Activated T-cell treated with anti-CD3 and anti-CD28 coated beads, Interleukin-2, amount 50 U/mL, for 72 hours (primary cell): ENCODE measurements at places on chromosomes 2 and 18.

DNA sequence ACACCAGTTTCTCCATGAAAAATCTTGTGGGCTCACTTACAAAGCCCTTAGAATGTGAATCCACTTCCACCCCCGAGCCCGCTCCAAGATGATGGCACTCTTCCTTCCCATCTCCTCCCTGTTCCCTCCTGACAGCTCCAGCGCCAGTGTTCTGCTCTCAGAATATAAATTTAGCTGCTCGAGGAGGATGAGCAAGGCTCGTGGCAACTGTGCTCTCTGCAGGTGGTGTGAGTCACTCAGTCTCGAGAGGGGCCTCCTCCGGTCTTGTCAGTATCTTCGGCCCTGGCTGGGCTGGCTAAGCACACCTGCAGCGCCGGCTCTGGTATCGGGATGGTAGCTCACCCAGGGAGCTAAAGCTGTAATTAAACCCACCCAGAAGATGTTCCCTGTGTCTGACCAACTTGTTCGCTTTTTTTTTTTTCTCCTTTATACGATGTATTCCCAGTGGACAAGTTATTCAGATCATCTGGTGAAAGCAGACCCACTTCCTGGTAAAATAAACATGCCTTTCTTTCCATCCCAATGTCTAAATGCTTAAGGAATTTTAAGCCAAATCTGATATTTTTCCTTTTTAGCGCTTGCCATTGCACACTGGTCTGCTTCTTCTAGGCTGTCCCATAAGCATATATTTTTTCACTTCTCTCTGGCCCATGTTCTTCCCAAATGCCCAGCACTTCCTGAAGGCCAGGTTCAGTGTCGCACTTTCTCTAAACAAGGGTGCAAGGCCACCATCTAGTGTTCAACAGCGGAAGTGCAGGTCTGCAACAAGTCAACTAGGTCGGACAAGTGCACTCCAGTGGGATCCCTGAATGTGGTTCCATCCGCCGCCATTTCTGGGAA, 31.4 kb upstream of the YPEL5 start:
- peak; percentile 72 for DNase-seq

GRCh38 chr18:37309059-37309458, 256.5 kb downstream of the CELF4 start:
- no peak for DNase-seq

DNA sequence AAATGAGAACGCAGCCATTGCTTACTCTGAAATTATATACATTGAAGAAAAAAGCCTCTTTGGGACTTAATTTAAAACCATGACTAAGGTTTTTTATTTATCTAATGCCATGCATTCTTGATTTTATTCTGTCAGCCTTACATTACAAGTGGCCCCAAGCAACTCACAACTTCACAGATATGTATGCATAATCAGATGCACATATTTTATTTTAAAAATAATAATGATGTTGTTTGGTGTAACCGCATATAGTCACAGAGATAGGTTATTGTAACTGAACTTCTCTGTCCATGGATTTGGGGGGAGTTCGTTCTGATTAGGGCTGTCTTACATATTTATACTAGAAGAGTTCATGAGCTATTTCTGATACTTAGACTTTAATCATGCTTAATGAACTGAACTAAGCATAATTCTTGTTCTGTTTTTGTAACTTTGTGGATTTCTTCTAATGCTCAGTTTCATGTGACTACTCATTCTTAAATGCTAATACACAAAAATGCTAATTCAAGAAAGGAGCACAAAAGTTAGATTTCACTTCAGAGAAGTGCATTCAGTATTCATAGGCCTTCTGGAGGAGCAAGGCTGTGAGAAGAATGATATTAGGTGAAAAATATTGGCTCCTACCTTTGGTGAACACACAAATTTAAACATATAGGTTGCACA, 26.2 kb downstream of the MEIS1 start:
- DNase-seq = no peak

DNA sequence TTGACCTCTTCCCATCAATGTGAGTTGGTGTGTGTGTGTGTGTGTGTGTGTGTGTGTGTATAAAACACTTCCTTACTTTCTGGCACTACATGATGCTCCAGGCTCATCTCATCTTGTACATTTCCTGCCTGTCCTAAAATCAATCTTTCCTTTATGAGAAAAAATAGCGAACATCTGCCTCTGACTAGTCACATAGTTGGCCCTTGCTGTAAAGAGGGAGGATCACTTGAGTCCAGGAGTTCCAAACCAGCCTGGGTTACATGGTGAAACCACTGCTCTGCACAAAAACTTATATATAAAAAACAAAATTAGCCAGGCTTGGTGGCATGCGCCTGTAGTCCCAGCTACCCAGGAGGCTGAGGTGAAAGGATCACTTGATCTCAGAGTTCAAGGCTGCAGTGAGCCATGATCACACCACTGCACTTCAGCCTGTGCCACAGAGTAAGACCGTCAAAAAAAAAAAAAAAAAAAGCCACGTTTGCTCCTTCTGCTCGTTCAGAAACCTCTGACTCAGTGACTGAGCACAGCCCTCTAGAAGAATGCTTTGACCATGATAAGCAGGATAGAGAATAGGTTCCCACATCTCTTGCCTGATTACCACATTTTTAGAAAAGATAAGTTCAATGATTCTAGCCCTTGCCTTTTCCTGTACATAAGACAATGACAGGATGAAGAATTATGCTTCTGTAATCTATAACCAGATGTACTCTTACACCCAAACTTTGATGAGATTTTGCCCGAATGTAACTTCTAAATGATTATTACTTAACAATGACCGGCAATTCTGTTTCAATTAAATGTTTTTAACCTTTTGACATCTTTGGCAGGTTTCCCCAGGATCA, 45.2 kb upstream of the ST3GAL5 start:
- DNase-seq = peak; percentile 17

- no peak for DNase-seq
These were observed 345.1 kb downstream of the CYP26B1 start for GRCh38 chr2:71802556-71802955.

DNA sequence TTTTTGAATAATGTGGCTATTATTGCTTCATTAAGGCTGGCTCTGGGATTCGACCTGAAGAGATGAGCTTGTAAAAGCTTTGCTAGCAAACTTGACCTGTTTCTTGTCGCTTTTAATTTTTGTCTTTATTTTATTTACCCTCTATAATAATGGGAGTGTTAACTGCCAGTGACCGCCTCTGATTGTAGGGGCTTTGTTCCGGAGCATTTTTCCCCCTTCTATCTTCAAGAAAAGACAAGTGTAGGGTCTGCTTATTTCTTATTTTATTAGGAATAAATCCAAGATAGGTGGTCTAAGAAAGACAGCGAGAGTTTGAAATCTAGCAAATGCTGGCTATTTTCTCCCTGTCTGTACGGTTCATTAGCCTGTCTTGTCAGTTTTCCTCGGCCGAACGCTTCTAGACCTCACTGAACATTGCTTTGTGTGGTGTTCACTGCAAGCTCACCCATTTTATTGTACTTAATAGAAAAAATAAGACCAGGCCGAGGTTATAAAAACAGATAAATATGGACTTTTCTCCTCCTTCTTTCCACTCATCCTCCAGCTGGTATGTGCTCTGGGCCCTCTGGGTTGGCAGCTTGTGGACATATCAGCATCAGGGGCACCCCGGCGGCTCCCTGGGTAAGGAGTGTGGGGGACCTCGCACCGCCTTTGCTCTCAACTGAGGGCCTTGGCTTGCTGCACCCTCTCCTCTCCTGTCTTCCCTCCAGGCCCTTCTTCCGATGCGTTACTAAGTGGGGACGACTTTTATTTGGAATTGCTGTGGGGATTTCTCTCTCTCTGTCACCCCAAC, 8.5 kb downstream of the MEIS1 start:
- no peak for DNase-seq

DNA sequence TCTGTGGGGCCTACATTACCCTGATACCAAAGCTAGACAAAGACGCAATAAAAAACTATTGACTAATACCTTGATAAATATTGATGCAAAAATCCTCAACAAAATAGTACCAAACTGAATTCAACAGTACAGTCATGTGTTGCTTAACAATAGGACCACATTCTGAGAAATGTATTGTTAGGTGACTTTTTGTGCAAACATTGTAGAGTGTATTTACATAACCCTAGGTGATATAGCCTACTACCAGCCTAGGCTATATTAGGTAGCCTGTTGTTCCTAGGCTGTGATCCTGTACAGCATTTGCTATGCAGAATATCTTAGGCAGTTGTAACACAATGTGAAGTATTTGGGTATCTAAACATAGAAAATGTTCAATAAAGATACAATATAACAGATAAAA, 36.7 kb downstream of the CCDC138 start:
- no peak for DNase-seq

- no peak for DNase-seq
These were observed 7.6 kb upstream of the BMP10 start for GRCh38 chr2:68878753-68879152.
